GM12891 (cell line): ENCODE measurements at places on chromosomes 1 and 21.

DNA sequence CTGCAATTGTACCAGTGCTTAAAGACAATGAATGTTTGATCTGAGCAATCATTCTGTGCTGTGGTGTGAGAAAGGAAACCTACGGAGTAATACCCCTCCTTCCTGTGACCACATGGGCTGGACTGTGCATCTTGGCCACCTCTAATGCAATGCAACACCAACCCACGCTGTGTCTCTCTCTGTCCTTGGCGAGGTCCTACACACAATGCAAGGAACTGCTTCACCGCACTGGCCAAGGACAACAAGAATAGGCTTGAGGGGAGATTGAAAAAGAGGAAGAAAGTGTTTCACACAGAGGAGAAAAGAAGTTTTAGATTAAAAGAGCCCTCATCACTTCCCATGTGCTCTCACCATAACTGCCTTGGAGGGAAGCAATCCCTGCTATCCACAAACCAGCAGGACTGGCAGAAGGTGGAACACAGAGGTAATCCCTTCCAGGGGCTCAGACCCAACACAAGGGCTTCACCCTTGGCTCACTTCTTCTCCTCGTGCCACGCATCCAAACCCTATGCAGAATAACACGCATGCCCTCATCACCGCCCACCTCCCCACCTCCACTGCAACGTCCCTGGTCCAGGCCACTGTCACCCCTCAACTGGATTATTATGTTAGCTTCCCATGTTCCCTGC is 112.5 kb upstream of the ERG start:
- DNase-seq, result no peak

DNA sequence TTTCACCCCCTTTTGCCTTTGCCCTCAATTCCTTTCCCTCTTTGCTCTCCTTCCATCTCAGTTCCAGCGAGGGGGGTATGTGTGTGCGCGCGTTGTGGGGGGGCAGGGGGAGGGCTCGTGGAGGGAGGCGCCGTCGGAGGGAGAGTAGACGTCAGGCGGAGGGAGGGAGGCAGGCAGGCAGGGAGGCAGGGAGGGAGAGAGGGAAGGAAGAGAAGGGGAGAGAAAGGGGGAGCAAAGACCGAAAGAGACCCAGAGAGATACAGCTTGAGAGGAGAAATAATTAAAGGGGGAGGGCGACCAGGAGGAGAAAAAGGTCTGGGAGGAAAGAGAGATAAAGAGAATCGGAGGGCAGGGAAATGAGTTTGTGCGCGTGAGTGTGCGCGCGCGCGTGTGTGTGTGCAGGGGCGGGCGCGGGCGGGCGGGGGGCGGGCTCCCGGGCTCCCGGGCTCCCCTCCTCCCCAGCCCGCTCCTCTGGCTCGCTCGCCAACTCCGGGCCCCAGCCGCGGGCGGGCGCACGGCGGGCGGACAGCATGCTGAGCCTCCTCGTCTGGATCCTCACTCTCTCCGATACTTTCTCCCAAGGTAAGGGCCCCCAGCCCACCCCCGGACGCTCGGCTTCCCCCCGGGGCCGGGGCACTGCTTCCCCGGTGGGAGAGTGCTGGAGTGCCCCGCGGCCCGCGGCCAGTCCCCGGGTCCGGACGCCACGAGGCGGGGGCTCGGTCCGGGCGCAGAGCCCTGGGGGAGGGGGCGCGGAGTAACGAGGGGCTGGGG is at the start of gene KIRREL1:
Gene KIRREL1, plus strand, starts transcription at position 499 of the 771 bp plus-strand sequence. Its CDS starts 32 bp downstream, at position 531.
- DNase-seq, result no peak

DNA sequence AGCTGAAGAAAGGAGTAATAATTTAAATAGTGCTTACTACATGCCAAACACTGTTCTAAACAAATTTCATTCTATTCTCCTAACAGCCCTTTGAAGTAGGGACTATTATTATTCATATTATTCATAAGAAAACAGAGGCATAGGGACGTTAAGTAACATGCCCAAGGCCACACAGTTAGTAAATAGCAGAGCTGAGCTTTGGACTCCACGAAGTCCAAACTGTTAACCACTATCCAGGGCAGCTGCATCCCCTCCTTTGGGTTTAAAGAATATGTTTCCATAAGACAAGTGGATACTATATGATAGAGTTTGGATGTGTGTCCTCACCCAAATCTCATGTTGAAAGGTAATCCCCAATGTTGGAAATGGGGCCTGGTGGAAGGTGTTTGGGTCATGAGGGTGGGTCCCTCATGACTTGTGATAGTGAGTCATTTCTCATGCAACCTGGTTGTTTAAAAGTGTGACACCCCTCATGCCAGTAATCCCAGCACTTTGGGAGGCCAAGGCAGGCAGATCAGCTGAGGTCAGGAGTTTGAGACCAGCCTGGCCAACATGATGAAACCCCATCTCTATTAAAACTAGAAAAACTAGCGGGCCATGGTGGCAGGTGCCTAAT is 144.0 kb upstream of the CXADR start:
- no peak for DNase-seq

DNA sequence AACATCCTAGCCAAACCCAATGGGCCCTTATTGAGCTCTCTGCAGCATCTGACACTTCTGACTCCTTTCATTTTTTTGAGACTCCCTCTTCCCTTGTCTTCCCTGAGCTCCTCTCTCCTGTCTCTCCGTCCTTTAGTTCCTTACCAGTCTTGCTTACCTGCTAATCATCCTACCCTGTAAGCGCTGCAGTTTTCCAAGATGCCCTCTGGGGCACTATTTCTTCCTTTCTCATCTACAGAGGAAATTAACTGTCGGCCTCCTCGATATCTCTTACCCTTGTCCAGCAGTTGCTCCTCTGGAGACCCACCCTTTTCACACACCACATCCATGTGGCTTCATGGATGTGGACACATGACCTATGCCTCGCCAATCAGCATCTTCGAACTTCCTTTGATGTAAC is 6.8 kb downstream of the GPR161 start:
- DNase-seq, result no peak

- DNase-seq, result no peak
Observed at GRCh38 chr1:38991638-38992411, 749 bp downstream of the AKIRIN1 start.

- DNase-seq, result peak; percentile 60
Observed at GRCh38 chr1:6033986-6034749, 11.5 kb upstream of the KCNAB2 start.

DNA sequence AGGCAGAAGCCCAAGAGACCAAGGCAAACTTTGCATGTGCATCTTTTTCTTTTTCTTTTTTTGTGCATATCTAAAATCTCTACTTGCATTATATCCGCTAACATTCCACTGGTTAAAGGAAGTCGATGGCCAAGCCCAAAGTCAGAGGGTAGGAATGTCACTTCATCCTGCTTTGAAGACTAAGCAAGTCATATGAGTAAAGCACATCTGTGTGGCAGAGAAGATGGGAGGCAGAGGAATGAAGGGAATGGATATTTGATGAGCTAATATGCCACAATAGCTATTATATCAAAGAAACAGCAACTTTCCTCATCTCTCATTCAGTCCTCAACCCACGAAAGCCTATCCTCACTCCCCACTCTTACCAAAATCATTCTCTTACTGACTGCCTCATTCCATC is 59.3 kb downstream of the RNF220 start:
- no peak for DNase-seq

DNA sequence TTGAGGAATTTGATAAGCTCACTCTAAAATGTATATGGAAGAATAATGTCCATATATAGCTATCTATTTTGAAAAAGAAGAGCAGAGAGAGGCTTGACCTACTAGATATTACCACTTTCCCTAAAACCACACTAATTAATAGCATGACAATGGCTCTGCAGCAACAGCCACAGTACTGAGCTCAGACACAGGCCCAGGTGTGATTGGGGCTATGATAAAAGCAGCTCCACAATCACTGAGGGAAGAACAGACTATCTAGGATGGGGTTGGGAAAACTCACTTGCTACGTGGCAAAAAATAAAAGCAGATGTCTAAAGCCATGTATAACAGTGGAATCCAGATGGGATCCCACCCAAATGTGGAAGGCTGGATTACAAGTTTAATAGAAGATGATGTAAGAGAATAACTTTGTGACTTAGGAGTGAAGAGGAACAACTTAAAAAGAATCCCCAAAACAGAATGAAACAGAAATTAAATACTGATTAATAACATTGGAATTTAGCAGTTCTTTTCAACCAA is 80.8 kb upstream of the RAB4A start:
- no peak for DNase-seq

GRCh38 chr1:208604295-208604694 is 360.1 kb upstream of the PLXNA2 start:
- DNase-seq, result peak; percentile 32

DNA sequence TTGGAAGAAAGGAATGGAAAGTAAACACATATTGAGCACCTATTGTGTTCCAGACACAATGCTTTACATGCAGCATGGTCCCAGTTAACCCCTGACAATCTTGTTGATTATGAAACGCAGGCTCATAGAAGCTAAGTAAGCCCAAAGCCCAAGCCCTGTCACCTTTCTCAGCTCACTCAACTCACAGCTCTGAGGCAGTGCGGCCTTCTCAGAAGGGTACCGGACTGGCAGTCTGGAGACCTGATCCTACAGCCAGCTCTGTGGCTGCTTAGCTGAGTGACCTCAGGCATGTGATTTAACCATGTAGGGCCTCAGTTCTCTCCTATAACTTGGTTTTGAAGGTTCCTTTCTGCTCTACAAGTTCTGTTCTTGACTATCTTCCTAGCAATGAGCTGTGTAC is 464 bp upstream of the RNASEL start:
- no peak for DNase-seq

- no peak for DNase-seq
Observed at GRCh38 chr1:181184621-181185020, 96.1 kb downstream of the IER5 start.

DNA sequence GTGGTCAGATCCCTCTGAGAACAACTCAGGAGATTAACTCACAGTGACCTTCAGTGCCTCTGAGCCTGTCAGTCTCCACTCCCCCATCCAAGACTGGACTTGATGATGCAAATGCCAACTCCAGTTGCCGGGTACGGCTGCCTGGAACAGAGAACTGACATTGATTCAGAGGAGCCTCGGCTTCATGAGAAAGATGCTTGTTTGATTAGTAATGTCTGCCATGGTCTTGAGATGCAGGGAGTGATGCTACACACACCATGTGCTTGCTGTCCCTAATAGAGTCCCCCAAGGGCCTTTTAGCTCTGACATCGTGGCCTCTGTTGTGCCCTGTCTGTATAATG is 51.8 kb upstream of the LRP8 start:
- DNase-seq, result no peak

GRCh38 chr1:1748686-1749321 is 24.6 kb upstream of the CDK11A start:
- DNase-seq, result no peak

DNA sequence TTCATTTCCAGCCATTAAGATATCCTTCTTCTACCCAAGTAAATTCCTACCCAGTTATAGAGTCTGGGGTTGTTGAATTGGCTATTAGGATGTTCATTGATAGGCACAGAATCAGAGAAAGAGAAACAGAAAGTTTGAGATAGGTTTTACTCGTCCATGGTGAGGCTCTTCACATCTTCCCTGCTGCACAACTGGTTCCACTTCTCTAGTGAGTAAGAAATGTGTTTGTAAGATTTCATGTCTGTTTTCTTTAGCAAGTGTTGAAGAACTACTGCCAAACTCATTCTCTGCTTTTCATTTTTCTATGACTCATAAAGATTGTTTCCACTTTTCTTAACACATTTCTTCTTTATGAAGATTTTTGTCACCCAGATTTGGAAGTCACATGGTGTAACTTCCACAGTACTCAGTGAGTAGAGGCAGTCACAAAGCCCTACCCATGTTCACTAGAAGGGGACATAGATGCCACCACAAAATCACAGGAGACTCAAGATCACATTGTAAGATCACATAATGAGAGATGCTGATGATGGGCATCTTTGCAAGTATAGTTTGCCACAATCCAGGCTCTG is 152.3 kb downstream of the SNX7 start:
- no peak for DNase-seq

- DNase-seq, result no peak
Observed at GRCh38 chr1:226763905-226764264, 24.8 kb upstream of the ITPKB start.

GRCh38 chr1:8420318-8420717 is 102.4 kb downstream of the SLC45A1 start:
- no peak for DNase-seq

DNA sequence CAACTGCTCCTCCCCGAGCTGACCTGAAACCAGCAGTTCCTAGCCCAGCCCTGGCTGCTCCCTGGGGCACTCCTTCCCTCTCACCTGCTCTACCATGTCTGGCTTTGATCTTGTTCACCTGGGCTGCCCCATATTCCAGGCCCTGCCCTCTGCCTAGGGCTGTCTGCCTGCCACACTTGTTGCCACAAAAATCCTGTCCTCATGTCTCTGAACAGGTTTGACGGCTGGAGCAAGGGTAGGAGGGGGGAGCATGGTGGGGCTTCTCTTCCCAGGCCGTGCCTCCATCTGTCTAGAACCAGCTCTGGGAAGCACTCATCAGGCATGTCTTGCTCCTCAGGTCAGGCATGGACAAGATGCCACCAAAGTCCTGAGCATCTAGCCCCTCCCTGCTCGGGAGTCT is 44.3 kb upstream of the WNT2B start:
- DNase-seq, result no peak

GRCh38 chr1:52474807-52475206 is 70.4 kb downstream of the PRPF38A start:
- no peak for DNase-seq

GRCh38 chr1:197737916-197738315 is 37.4 kb downstream of the DENND1B start:
- DNase-seq, result no peak

DNA sequence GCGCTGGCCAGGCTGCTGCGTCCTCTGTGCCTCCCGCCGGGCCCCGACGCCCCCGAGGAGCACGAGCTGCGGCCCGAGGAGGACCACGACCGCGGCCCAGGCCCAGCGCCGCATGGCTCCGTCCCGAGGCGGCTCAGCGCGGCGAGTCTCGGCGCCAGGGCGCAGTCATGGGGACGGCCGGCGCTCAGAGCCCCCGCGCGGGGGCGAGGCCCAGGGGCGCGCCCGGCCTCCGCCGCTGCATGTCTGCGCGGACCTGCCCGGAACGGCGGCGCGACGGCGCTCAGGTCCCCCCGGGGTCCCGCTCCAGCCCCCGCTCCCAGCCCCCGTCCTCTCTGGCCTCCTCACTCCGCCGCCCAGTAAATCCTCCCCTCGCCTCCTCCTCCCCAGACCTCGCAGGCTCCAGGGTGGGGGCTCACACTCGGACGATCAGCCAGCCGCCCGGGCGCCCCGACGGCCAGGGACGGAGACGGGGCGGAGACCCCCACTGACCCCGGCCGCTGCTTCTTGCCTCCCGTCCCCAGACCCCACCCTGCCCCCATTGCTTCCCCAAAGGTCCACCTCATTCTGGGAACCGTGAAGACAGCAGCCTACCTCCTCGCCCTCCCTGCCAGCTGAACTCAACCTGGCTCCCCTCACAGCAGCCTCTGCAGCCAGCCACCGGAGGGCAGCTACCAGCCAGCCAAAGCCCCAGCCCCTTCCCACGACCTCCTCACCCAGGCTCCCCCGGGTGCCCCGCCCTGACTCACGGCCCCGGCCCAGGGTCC is at the start of gene C1QTNF12:
Gene C1QTNF12, minus strand, starts transcription at position 146 of the 764 bp plus-strand sequence. Its CDS starts 32 bp downstream, at position 114.
- no peak for DNase-seq

DNA sequence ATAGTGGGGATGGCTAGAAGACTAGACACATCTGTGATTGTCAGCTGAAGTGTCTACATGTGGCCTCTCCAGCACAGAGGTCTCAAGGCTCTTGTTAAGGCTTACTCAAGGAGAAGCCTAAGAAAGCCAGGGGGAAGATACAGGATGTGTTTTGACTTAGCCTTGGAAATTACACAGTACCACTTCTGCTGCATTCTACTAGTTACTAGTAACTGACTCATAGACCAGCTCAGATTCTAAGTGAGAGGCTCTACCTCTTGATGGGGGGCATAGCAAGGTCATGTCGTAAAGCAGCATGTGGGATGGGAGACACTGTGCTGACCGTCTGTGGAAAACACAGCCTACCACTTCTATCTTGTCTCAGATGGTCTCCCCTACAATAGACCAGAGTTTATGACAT is 99.5 kb downstream of the UBE2U start:
- DNase-seq, result no peak

GRCh38 chr1:10796029-10796944 is at the start of gene CASZ1:
TSS of gene CASZ1 (minus strand) at chr1:10796646. CDS start at chr1:10693889, 102,757 bp downstream.
- no peak for DNase-seq
